ENCODE measurements at places on chromosomes 6 and 20.

GRCh38 chr6:129623008-129623732, 86.8 kb downstream of the ARHGAP18 start:
- DNase-seq, result no peak

- DNase-seq, result no peak
Observed at GRCh38 chr20:1563598-1563997, 6.1 kb upstream of the SIRPD start.

DNA sequence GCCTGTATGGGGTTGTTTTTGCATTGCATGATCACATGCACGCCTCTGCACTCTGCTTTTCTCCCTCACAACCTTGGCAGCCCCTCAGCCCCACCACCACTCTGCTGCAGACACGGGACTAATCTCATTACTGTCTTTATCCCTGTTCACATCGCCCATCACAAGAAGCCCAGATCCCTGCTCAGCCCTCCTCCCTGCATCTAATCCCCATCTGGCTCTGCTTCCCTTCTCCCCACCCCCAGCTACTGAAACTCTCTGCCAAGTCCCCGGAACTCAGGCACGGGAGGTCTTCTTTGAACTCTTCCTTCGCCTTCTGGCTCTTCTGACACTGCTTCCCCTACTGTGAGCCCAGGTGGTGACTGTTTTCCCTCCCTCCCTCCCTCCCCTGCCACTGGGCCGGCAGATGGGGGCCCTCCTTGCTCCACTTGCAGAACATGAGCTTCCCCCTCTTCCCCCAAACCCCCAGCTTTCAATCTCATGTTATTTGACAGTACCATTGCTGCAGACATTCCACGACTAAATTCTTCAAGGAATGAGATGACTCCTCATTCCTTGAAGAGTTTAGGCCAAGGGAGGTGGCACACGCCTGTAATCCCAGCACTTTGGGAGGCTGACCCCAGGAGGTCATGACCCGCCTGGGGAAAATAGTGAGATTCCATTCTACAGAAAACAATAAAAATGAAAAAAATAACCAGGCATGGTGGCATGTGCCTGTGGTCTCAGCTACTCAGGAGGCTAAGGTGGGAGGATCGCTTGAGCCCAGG, 21.9 kb upstream of the TULP1 start:
- DNase-seq, result peak; percentile 99

- DNase-seq, result no peak
Observed at GRCh38 chr6:109944448-109944847, 33.7 kb upstream of the GPR6 start.
